SJSA1 (cell line): ENCODE measurements at places on chromosomes 12 and 14.

DNA sequence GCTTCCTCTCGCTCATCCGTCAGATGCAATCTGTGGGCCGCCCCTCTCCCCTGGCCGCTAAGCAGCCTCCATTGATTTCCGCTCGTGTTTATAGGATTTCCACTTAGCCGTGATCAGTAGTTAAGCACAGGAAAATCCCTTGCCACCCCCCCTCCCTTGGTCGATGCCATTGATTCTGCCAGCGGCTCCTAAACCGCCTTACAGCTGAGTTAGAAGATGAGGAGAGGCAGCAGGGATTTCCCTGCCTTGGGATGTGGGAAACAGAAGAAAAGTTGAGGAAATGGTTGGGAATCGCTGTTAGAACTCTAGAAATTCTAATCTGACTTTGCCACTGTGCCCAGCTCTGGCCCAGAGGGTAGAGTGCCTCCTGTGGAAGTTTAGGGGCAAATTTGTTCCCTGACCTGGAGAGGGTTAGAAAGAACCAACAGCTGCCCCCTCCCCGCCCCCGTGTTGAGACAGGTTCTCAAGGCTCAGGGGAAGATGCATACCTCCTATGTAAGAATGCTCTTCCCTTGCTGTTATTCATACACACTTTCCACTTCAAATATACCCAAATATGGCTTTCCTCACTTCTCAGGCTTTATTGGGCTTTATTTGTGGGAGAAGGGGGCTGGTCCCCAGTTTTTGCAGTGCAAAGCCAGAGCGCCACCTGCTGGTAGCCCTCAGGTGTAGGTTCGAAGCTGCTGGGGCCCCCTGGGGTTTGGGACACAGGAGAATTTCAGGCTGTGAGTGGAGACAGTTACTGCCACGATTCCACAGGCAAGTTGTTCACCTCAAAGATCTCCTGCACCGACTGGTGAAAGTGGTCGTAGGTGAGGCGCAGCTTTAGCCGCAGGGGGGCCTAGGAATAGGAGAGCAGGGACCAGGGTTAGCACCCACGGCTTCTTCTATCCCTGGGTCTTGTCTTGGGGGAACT lies 3.2 kb downstream of the THTPA start:
- peak; percentile 58 for DNase-seq

- DNase-seq = no peak
These were observed 22.3 kb upstream of the SSPN start for GRCh38 chr12:26172946-26173552.

- no peak for DNase-seq
These were observed 22.5 kb upstream of the HIGD1C start for GRCh38 chr12:50929831-50930230.

DNA sequence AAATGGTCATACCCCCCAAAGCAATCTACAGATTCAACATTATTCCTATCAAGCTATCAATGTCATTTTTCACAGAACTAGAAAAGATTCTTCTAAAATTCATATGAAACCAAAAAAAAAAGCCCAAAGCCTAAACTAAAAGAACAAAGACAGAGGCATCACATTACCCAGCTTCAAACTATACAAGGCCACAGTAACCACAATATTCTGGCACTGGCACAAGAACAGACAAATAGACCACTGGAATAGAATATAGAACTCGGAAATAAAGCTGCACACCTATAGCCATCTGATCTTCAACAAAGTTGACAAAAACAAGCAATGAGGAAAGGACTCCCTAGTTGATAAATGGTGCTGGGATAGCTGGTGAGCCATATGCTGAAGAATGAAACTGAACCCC lies 89.2 kb upstream of the PCED1B start:
- peak; percentile 58 for DNase-seq

DNA sequence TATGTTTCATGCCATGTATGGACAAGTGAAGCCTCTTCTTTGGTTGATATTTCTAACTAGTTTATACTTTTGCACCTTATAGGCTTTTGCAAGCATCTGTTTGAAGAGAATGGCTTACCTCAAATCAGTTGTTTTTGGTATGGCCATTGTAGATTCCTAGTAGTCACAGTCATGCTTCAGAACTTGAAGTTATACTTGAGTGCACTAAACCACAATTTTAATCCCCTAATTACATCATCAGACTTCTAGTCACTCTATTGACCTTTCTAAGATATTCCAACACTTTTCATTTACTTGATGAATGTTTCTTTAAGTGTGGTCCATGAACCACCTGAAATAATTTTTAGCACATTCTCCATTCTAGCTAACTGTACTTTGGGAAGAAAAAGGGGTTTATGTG lies 18.6 kb upstream of the KLRB1 start:
- no peak for DNase-seq

DNA sequence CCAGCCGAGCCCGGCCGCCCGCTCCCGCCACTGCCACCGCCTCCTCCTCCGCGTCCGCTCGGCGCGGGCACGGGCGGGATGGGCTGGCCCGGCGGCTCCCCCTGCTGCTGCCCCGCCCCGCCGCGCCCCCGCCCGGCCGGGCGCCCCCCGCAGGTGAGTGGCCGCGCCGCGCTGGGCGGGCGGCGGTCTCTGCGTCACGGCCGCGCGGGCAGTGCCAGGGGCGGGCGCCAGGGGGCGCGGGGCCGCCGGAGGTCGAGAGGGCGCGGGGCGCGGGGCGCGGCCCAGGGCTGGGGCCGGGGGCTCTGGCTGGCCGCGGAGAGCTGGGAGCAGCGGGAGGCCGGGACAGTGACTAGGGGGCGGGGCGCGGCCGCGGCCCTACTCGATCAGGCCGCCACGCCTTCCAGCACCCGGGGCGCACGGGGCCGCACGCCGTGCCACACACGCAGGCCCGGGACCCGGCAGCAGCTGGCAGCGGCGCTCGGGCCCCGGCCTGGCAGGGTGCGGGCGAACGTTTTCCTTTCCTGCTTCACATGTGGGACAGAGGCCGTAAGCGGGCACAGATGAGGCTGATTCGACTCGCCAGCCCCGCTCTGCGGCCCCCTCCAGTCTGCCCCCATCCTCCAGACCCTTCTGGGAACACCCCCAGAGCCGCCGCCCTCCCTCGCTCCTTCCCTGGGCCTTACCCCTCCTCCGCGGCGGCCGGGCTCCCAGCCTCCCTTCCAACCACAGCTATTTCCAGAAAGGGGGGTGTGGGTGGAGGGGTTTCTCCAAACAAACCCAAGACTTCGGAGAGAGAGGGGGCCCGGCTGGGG lies 2.4 kb upstream of the TNS2 start:
- peak; percentile 87 for DNase-seq
